ENCODE measurements at places on chromosomes 6 and 20.

- no peak for DNase-seq
These were observed 38.8 kb upstream of the ZFP64 start for GRCh38 chr20:52230409-52230808.

DNA sequence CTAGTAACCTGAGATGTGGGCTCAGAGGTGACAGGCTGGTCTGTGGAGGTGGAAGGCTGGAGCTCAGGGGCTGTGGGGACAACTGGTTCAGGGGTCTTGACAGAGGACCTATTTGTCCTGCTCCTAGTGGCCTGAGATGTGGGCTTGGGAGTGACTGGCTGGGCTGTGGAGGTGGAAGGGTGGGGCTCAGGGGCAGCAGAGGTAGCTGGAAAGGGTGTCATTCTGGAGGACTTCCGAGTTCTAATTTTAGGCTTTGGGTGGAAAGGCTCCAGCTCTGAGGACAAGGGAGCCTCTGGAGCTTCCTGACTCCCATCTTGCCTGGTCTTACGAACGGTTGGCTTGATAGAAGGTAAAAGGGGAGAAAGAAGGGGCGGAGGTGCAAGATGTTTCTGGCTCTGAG, 11.5 kb downstream of the MDC1 start:
- no peak for DNase-seq

- DNase-seq = no peak
These were observed 40.1 kb downstream of the TNFAIP3 start for GRCh38 chr6:137907170-137907569.

- DNase-seq = no peak
These were observed 74.0 kb upstream of the SNX9 start for GRCh38 chr6:157748839-157749571.

GRCh38 chr20:24506146-24506545, 36.7 kb downstream of the SYNDIG1 start:
- DNase-seq = no peak

DNA sequence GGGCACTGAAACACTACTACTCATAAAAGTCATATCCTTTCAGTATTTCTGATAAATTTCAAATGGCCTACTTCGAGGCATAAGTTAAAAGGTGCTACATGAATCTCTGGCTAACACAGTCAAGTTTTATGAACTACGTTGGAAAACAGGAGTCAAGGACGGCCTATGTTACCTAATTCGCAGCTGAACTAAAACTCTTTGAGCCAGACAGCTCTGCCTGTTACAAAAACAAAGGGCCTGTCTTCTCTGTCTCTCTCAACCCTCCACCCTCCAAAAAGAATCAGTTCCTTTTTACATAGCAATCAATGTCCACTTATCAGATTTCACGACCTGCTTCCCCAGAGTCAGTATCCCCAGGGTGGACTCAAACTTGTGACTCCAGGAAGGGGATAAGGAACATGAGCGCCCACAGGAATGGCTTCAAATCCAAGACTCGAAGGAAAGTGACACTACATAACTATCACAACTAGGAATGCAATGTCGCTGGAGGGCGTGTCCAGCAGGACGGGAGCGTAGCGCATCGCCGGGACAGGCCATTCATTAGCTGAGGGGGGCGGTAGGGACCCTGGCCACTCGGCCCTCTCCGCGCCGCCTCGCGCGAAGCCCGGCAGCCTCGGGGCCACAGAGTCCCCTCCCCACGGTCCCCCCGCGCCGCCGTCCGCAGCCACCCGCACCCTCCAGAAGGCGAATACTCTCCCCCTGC, 591 bp downstream of the IBTK start:
- no peak for DNase-seq

- no peak for DNase-seq
These were observed 19.2 kb upstream of the MRPS18A start for GRCh38 chr6:43706788-43707187.

DNA sequence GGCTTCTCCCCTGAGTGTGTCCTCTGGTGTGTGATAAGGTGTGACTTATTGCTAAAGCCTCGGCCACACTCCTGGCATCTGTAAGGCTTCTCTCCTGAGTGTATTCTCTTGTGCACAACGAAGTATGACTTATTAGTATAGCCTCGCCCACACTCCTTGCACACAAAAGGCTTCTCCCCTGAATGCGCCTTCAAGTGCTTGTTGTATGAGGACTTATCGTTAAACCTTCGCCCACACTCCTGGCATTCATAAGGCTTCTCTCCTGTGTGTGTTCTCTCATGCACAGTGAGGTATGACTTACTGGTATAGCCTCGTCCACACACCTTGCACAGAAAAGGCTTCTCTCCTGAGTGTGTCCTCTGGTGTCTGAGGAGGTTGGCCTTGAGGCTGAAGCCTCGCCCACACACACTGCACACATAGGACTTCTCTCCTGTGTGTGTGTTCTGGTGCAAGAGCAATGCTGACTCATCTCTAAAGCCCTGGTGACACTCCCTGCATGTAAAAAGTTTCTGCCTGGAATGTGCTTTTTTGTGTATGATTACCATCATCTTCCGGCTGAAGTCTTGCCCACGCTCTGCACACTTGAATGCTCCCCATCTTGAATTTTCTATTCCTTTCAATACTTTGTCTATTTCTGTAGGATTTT, 20.4 kb downstream of the ZNF337 start:
- no peak for DNase-seq

DNA sequence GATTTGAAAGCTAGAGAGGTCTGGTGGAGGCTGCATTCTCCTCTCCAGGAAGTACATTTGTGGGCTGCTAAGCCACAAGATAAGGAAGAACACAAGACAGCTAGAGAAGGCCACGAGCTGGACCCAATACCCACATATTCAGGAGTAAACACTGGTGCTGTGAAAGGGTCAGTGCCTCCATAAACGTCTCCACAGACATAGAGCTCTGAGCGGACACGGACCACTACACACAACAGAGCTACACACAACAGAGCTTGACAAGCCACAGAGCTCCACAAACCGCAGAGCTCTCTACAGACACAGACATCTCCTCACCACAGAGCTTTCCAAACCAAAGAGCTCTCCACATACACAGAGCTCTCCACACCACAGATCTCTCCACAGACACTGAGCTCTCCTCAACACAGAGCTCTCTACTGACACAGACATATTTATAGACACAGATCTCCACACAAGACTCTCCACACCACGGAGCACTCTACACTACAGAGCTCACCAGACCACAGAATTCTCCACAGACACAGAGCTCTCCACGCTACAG, 51.9 kb downstream of the ERMARD start:
- DNase-seq = no peak

DNA sequence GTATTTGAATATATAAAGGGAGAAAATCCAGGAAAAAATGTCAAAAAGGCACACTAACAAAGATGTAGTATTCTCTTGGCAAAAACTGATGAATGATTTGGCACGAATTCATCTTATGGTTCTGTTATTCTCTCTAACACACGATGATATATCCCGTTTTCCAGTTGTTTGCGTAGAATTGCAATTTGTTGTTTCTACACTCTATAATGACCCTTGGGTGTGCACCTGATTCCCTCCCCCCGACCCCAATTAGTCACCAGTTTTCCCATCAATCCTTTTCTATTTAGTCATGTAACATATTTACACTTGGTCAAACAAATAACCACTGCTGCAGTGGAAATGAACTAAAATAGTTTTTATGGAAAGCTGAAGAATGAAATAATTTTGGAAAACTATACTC, 1.5 kb upstream of the ARID1B start:
- no peak for DNase-seq

All from astrocyte of the cerebellum (primary cell).